ENCODE measurements at places on chromosomes 4 and X.

- H3K4me3 ChIP-seq = no peak overlapping the region
- no peak overlapping the region for H3K27ac ChIP-seq
- H3K27me3 ChIP-seq = no peaks in the 10 kb centered on the region
- H3K4me1 ChIP-seq = no peaks in the 10 kb centered on the region
Observed at GRCh38 chr4:132540797-132541196, 608.3 kb upstream of the PCDH10 start.

DNA sequence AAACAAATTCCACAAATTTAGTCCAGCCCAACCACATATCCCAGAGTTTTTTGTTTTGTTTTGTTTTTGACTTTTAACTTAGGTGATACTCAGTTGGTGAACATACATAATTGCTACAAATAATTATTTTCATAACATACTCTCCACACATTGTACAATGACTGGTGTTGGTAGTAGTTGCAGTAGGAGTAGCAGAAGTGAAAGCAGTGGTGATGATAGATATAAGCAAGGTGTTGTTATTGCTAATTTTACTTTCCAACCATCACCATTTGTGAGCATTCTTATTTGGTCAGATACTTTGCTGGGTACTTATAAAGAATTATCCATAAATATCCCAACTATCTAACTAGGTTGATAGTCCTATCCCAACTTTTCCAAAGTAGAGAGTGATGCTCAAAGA, 47.3 kb downstream of the ARHGAP24 start:
- H3K27ac ChIP-seq = no peak overlapping the region
- H3K27me3 ChIP-seq = no peaks in the 10 kb centered on the region
- H3K4me1 ChIP-seq = no peaks in the 10 kb centered on the region
- no peaks in the 10 kb centered on the region for H3K36me3 ChIP-seq
- DNase-seq = no peak

DNA sequence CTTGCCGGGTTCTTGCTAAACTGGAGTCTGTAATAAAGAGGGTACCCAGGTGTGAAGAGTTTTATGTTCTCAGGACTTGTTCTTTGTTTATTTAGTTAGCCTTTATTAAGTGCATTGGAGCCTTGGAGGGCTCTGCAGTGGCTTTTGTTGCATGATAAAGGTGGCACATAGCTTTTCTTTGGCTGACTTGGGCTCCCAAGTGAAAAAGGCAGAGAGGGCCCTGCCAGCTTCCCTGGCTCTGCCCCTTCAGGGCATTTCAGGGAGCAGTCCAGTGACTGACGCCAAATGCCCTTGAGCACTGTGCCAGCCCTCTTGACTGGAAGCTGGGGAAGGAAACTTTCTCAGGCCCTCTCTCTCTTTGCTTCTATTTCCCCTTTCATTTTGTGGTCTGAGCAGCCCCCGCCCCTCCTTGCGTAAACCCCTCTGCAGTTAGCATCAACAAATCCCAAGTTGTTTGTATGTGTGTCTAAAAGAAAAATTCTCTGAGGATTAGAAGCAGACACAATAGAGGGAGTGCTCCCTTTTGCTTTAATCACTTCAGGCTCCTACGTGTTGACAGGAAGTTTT, 152.2 kb downstream of the NHS start:
- no peak overlapping the region for H3K27ac ChIP-seq
- no peak for DNase-seq
- H3K36me3 ChIP-seq = no peaks in the 10 kb centered on the region
- H3K4me3 ChIP-seq = no peak overlapping the region
- H3K27me3 ChIP-seq = no peaks in the 10 kb centered on the region
- H3K4me1 ChIP-seq = peaks cover 5% of the 10 kb centered on the region

DNA sequence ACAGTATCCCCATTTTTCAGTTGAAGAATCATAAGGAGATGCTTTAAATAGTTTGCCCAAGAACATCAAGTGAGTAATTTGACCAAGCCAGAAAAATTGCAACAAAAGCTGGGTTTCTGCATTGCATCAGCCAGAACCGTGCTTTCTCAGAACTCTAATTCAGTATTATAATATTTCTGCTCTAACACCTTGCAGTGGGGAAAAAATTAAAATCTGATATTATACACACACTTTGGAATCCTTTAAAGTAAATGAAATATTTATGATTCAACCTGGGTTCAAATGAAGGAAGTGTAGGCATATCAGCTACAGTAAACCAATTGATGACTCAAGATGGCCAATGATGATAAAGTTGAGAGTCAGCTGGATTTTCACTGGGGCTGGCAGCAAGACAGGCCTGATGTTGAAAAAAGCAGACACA, 387.6 kb upstream of the ZFP42 start:
- no peak for DNase-seq
- no peaks in the 10 kb centered on the region for H3K36me3 ChIP-seq
- no peaks in the 10 kb centered on the region for H3K4me1 ChIP-seq
- no peak overlapping the region for H3K4me3 ChIP-seq

Data from activated naive CD4-positive, alpha-beta T cell treated with anti-CD3 and anti-CD28 coated beads for 36 hours (primary cell).